ENCODE measurements at places on chromosomes 5 and 9.

DNA sequence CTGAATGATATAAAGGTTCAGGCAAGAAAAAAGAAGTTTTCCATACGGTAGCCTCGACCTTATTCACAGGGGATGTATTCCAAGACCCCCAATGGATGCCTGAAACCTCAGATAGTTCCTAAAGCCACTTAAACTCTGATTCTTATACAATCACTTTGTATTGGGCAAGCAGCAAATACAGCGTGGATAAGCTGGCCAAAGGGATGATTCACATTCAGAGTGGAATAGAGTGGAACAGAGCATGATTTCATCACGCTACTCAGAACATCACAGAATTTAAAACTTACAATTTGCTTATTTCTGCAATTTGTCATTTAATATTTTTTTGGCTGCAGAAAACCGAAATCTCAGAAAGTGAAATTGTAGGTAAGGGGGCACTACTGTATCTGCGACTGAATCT, 40.5 kb upstream of the CDH18 start:
- DNase-seq: no peak

GRCh38 chr5:112254303-112254702, 164.8 kb downstream of the EPB41L4A start:
- DNase-seq: no peak

GRCh38 chr5:119019949-119020348, 31.6 kb upstream of the DTWD2 start:
- no peak for DNase-seq

- DNase-seq: no peak
These were observed 38.2 kb upstream of the GRAMD2B start for GRCh38 chr5:126384985-126385384.

- no peak for DNase-seq
These were observed 31.6 kb upstream of the ZNF618 start for GRCh38 chr9:113844466-113844865.

DNA sequence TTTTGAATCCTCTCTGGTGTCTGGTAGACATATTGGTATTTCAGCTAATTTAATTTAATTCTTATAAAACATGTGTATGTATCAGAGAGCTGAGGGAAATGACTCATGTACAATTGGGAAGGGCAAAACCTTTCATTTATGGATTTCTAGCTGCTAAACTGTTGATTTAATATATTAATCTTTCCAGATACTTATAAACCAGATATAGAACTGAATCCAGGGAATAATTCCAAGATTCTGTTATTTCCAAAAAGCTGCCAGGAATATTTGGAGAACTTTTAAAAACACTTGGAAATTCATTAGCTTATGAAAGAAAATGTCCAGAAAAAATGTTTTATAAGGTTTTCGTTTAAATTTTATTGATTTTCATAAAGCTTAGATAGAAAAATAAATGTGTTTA, 295.5 kb downstream of the YTHDC2 start:
- no peak for DNase-seq
